Non-pigmented ciliary epithelial cell (primary cell): ENCODE measurements at places on chromosomes 11 and 22.

GRCh38 chr11:57936050-57936418, 87.6 kb upstream of the OR9Q1 start:
- no peak for DNase-seq

GRCh38 chr11:101211407-101211975, 81.9 kb upstream of the PGR start:
- DNase-seq = no peak

DNA sequence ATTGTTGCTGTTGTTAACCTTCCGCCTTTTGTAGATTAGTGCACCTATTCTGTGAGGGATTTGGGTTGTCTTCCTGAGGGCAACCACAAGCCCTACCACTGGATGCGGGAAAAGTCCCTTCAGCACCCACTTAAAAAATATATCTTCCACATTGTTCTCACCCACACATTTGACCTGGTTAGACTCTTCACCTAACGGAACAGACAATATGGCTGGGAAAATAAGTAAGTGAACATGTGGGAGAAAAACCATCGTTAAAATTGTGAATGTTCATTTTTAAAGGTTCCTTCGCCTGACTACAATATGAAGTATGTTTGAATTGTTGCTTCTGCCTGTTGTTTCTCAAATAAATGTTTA, 72.0 kb upstream of the MPEG1 start:
- no peak for DNase-seq

DNA sequence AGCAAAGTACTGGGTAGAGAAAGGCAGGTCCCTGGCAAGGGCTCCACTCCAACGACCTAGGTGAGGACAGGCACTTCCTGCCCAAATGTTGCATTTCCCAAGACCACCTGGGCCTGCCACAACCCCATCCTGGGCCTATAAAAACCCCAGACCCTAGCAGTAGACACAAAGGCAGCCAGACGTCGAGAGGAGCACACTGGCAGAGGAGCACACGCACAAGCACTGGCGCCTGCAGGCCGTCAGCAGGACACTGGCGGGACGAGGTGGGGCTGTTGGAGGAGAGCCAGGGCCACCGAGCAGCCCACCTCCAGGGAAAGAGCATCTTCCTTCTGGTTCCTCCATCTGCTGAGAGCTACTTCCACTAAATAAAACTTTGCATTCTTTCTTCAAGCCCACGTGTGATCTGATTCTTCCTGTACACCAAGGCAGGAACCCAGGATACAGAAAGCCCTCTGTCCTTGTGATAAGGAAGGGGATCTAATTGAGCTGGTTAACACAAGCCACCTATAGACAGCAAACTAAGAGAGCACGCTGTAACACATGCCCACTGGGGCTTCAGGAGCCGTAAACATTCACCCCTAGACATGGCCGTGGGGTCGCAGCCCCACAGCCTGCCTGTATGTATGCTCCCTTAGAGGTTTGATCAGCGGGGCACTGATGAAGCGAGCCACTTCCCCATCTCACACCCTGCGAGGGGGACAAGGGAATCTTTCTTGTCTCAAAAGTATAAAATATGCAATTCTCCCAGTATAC, 89.7 kb upstream of the MTMR2 start:
- no peak for DNase-seq

GRCh38 chr11:78072455-78072854, 7.2 kb downstream of the NDUFC2 start:
- DNase-seq = no peak

GRCh38 chr22:25206998-25207397, 7.3 kb downstream of the CRYBB3 start:
- DNase-seq = no peak

DNA sequence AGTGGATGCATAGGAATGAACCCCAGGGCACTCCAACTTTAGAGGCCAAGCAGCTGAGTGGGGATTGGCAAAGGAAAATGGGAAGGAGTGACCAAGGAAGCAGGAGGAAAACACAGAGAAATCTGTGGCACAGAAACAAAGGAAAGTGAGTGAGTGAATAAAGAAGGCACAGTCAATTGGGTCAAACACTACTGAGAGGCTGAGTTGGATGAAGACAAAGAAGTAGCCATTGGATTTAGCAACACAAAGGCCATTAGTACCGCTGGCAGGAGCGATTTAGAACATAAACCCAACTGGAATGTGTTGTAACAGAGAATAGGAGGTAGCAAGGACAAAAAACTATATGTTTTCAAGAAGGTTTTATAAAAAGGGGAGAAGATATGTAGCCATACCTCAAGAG, 6.6 kb upstream of the NXPE1 start:
- no peak for DNase-seq

- no peak for DNase-seq
Observed at GRCh38 chr11:107372439-107372838, 85.2 kb downstream of the CWF19L2 start.

- DNase-seq = no peak
Observed at GRCh38 chr11:76626266-76626665, 44.3 kb downstream of the LRRC32 start.

DNA sequence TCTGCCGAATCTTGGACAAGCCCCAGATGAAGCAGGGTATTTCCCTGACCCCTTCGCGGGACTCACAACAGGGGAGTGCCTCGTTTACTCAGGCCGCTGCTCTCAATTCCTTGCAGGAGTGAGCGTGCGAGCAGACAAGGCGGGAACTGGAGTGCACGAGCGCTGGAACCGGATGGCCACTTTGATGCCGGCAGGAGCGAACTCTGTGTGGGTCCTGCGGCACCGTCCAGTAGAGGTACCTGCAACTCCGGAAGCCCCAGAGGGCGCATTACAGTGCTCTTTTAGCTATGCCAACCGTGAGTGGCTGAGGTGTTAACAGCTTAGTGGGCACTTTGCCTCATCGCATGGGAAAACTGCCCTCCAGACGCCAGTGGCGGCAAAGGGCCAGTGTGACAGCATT, 182.3 kb upstream of the ANO3 start:
- no peak for DNase-seq

DNA sequence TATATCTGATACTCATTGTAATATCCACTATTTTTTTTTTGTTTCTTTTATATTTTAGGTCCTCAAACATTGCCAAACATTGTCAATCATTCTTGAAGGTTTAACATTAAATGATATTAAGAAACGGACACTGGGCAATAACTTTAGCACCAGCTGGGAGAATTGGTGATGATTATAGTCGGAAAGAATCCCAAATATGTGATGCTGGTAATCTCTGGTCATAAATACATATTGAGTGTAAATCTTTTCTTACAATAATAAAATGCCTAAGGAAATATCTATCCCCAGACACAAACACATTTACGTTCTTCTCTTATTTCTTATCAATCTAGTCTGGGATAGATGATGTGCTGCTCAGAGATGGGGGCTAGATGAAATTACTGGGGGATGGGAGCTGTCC, 25.2 kb downstream of the OR51E2 start:
- DNase-seq = no peak

DNA sequence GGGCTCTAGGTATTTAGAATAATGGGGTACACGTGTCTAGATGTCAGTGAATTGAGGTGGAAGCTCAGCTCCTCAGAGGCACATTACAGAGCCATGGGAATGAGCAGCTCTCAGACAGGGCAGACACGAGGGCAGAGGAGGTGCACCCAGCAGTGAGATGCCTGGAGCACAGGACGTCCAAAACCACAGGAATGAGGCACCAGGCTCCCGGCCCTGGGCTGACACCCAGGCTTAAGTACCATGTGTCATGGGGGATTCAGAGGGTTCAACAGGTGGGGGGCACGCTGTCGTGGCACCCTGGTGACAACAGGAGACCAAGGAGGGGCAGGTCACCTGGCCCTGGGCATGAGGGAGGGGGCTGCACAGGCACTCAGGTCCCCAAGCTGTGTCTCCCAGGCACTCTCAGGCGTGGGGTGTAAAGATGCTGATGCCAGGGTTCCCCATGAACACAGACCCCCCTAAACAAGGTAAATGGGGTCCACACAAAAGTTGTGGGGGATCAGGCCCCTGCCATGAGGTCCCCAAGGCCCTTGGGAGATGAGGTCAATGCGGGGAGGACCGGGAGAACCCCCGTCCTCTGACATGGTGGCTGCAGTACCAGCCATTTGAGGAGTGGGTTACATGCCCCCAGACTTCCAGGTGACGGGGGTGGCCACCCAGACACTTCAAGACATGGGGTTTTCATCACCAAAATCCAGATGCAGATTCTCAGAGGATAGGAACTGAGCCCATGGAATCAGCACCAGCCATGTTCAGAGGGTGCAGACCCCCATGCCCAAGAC, 5.6 kb upstream of the SYT8 start:
- no peak for DNase-seq

DNA sequence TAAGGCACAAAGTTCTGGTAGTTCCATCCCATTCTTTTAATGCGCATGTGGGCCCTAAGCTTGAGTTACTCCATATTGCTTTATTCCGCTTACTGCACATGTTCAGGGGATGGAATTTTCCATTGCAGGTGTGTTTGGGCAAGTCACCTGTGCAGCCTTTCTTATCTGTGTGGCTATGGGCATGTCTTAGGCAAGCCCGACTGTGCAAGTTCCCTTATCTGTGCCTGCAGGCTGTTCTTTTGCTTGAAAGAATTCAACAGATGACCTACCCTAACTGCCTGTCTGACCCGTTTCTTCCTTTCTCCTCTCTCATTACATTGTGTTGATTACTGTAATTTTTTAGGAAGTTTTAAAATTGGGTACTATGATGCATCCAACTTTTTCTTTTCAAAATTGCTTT, 363.6 kb downstream of the TTC28 start:
- DNase-seq = no peak

GRCh38 chr11:86186386-86186785, 58.2 kb upstream of the EED start:
- DNase-seq = no peak

DNA sequence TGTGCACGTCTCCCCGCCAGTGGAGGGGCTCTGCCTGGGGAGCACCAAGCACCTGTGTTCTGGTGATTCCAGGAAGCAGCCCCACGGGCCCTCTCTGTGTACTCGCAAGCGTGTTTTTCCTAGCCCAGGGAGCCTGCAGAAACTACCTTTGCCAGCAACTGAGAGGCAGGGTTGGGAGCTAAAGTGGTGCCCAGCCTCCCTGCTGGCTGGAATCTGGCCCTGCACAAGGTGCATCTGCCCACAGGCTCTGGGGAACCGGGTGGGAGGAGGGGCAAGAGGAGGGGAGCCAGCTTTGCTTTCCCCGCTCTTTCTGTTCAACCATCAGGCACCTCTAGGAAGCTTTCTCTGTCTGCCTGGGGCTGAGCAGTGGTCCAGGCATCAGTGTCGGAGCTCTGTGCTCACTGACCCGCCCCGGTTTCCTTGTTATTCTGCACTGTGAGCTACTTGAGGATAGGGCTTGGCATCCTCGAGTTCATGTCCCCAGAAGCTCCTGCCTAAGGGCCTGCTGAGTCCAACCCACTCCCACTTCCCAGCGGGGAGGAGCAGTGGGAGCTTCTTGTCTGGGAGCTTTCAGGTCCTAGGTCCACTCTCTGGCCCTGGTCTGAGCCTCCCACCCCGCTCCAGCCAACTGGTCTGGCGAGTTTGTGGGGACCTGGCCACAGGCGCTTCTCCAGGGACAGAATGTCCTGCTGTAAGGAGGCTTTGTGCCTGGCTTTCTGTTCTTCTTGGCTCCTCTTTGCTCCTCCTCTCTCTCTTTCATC, 14.9 kb downstream of the DAGLA start:
- DNase-seq = no peak

DNA sequence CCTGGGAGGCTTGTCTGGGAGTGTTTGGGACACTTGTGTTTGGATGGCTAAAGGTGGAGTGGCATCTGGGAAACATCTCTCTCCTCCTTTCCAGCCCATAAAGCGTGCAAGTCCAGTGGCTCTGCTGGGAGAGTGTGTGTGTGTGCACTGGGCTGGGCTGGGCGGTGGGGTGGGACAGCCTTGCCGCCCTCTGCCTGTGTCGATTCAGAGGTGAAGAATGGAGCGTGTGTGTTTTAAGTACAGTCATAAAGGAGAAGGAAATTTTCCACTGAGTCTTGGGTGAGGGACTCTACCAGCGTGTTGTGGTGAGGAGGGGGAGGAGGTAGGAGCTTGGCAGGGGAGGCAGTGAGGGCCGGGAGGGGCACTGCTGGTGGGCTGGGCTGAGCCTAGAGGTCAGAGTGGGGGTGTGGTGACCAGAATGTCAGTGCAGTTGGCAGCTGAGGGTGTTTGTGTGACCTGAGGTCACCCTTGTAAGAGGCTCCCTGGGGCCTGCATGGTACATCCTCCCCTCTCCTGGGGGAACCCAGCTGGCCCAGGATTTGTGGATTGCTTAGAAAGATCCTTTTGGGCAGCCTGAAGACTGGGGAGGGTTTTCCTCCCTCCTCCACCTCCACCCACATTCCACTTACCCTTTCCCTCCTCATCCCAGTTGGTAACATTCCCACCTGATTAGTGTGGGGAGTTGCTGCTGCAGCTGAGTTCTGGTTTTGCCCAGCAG, 1.7 kb downstream of the TIMP3 start:
- DNase-seq = no peak

DNA sequence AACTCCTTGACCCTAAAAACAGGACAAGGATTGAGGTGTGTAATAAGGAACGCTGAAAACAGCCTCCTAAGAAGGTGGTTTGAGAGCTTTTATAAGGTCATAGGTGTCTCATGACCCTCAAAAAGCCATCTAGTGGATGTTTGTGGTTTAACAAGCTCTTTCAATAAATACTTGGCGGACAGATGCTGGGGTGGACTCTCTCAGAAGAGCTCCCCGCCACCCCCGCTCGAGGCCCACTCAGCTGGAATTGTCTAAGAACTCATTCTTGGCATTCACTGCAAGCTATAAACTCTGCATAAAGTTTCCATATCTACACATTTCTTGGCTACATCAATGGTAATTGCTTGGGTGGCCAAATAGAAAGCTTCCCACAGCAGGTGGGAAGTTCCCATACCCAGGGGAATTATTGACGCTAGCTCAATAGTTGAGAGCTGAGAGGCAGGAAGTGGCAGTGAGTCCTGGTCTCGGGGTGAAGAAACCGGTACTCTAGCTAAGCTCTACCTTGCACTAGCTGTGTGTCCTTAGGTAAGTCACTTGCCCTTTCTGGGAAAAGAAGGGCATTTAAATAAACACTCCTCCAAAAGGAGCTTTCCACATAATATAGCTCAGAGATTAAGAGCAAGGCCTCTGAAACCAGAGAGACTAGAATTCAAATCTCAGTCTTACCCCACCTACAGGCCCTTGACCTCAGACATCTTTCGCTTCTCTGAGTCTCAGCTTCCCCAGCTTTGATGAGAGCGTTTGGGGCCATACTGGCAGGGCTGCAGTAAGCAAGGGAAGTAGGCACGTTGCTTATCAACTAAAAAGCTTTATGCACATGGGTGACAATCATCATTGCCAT, 6.4 kb downstream of the MS4A15 start:
- no peak for DNase-seq
